ENCODE measurements at places on chromosomes 6 and 20. TPM values are rescaled to one million over a fixed set of nuclear protein-coding genes. Genes with fewer than 3 reads are reported as not detected.
A peak's percentile ranks its signal among the peaks of the same experiment; 100 is the strongest.

- no peak for DNase-seq
These were observed 328.0 kb downstream of the THBS2 start for GRCh38 chr6:168925671-168926070.

DNA sequence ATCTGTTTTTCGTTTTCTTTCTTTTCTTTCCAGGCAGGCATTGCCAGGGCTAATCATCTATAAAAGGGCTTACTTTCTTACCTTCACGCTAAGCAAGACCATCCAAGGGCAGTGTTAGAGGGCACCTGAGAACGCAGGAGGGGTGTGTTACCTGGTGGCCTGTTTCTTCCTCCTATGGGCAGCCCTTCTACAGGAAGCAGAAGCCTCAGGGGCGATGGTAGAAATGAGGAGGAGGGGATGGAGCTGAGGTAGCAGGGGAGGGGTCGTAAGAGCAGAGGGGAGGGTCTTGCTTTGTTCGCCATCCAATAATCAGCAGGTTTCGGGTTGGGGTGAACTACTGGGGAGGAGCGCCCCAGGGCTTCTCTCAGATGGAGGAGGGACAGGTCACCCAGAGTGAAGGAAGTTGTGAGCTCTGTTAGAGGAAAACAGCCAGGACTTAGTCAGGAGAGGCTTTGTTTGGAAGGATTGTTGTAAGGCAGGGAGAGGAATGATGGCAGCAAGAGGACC, 1.5 kb upstream of the CCR6 start:
- no peak for DNase-seq

DNA sequence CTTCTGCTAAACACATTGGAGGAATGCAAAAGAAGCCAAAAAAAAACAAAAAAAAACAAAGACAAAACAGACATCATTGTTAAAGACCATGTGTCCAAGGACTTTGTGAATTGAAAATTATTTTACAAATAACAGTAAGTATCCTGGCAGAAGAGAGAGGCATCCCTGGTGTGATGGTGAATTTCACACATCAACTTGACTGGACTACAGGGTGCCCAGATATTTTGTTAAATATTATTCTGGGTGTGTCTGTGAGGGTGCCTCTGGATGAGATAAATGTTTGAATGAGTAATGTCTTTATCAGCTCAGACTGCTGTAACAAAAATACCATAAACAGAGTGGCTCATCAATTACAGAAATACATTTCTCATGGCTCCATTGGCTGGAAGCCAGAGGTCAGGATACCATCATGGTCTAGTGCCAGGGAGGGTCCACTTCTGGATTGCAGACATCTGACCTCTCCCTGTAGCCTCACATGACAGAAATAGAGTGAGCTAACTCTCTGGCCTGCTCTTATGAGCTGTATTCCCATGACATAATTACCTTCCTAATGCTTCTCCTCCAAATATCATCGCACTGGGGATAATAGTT, 12.2 kb upstream of the C6orf118 start:
- no peak for DNase-seq

DNA sequence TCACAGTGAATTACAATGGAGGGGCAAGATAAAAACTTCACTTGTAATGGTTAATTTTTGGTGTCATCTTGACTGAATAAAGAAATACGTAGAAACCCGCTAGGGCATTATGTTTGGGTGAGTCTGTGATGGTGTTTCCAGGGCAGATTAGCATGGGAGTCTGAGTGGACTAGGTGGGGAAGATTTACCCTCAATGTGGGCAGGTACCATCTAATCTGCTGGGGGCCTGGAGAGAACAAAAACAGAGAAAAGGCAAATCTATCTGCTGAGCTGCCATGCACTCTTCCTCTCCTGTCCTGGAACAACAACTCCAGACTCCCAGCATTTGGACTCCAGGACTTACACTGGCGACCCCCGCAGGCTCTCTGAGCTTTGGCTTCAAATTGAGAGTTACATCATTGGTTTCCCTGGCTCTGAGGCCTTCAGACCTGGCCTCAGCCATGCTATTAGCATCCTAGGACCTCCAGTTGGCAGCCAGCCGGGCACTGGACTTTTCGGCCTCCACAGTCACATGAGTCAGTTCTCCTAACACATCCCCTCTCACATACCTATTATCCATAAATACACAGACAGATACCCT, 19.7 kb downstream of the NINL start:
- DNase-seq = no peak

GRCh38 chr6:138972226-138972665, 15.8 kb downstream of the REPS1 start:
- DNase-seq = no peak

DNA sequence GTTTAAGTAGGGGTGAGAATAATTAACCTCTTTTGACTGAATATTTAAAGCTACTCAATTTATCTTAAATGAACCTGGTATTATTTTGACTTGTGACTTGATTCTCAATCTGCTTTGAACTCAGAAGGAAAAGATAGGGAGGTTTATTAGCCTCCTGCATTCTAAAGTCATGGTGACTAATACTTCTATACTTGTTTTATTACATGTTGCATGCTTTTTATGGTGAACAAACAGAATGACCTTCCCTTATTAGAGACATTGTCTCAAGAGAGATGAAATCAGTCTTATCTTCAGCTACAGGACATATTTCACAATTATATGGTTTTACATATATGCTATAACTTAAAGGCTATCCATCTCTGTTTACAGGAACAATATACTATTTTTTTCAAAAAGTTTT, 336.9 kb downstream of the KHDRBS2 start:
- DNase-seq = no peak

GRCh38 chr20:5065166-5065878, 54.4 kb downstream of the PCNA start:
- DNase-seq = no peak

- DNase-seq = peak; percentile 18
These were observed 88.6 kb downstream of the RNF217 start for GRCh38 chr6:125050663-125051318.

DNA sequence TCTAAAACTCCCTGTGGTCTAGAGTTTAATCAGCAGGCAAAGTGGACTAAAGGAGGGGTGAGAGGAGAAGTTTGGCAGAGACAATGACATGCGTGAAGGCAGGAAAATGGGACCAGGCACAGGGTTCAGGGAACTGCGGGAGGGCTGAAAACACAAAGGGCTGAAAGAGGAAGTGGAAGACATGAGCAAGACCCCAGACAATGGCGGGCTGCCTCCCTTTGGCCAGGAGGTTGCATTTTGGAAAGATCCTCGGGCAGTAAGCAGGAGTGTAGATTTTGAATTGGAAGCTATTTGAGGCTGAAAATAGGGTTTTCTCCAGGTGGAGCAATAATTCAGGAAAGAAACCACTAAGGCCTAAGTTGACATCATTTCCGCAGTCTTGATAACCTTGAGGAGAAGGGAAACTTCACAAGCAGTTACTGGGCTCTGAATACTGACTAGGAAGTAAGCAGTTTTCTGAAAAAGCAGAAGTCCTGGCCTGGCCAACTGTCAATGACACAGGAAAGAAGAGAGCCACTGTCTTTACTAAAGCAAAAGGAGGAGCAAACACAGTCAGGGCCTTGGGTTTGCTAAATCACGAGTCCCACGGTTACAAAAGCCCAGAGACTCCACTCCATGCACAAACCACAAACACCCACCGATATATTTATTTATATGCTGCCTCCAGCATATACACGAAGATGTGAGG, 3.4 kb downstream of the LY86 start:
- no peak for DNase-seq

DNA sequence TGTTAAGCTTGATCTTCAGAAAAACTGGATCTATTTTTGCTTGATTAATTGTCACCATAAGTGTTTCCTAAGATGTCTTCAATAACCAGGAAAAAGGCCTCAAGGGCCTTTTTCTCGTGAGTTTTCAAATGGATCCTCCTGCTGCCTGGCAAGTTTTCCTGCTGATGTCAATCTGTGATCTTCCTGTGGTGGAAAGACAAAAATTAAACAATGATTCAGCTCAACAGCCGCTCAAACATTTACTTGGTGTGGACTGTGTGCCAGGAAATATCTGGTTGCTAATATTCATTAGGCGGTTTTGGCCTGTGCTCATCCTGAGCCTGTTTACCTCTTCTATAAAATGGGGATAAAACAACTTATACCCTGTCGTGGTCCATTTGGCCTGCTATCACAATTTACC, 35.4 kb upstream of the SSTR4 start:
- DNase-seq = no peak

The ZNF512B gene
- total RNA-seq = 6.9 TPM

The EFCAB8 gene
- not detected for total RNA-seq

The HRH3 gene
- not detected for total RNA-seq

The MUCL3 gene
- not detected for total RNA-seq

The GPR6 gene
- total RNA-seq = not detected

The SEL1L2 gene
- total RNA-seq = not detected

The C20orf202 gene
- 0.05 TPM for total RNA-seq

All from NCI-H460 (cell line).